NCI-H1417 (cell line): ENCODE measurements at places on chromosomes 5 and 9.

GRCh38 chr5:160353379-160353778 is 17.0 kb downstream of the C1QTNF2 start:
- no peak for DNase-seq

DNA sequence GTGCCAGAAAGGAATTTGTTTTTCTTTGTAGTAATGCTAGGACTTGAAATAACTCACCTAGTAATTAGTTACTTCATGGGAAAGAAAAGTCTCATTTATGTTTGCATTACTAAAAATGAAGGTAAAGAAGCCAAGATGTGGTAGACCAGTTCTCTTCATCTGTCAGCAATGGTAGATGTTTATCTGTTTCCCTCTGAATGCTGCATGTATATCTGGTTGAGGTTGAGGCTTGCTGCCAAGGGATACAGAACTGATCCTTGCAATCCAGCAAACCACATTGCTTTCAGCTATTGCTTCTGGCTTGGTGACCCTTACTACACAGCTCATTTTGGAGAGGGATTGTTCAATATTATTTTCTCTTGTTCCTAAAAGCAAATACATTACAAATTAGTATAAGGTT is 73.6 kb downstream of the ZNF474 start:
- no peak for DNase-seq

DNA sequence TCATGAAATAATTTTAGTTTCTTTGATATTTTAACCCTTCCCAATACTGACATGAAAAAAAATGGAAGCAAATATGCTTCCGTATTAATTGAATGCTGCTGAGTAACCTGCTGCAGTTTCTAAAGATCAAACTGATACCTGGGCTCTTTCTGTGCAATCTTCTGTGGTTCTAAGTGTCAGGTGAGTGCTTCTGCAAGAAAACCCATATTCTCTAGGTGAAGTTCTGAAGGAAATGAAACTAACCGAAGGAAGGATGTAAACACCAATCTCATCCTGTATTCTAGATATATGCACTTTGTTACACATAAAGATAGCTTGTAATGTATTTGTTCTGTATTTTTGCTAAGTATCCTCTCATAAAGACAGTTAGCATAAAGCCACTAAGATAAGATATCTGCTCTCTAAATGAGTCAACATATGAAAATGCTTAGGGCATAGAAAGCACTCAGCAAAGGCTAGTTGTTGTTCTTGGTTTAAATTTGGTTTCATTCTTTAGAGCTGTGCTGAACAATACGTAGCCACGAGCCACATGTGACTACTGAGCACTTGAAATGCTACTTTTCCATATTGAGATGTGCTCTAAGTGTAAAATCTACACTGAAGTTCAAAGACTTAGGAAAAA is 52.0 kb downstream of the ITGA2 start:
- no peak for DNase-seq

DNA sequence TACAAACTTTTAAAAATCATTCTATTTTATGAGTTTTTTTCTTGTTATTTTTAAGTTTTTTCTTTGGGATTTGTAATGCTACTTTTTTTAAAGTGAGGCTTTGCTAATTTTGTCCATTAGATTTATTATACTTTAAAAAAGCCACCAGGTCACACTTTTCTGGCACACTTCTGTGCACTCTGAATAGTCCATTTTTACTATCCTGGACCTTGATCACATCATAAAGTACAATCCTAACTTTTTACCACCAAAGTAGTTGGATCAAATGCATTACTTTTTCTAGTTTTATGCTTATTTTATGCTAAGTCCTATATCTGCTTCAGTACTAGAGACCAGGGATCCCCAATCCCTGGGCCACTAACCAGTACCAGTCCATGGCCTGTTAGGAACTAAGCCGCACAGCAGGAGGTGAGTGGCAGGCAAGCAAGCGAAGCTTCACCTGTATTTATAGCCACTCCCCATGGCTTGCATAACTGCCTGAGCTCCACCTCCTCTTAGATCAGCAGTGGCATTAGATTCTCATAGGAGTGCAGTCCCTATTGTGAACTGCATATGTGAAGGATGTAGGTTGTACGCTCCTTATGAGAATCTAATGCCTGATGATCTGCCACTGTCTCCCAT is 16.0 kb downstream of the FRRS1L start:
- no peak for DNase-seq

- no peak for DNase-seq
Observed at GRCh38 chr9:134961331-134962064, 43.8 kb upstream of the FCN1 start.

DNA sequence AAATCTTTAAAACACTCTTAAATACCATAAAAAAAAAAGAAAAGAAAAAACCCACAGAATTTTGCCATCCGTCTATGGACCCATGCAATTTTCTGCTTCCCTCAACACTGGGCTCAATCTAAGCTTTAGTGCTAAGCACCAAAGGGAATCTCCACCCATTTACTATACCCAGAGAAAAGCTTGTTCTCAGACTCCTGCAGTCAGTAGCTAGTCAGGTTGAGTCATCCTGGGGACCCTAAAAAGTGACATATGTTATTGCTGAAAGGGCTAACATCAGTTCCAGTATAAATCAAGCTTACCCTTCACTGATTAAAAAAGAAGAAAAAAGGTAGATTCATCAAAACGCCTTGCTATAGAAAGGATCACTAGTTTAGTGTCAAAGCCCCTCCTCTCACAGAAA is 177.6 kb downstream of the MUSK start:
- no peak for DNase-seq

DNA sequence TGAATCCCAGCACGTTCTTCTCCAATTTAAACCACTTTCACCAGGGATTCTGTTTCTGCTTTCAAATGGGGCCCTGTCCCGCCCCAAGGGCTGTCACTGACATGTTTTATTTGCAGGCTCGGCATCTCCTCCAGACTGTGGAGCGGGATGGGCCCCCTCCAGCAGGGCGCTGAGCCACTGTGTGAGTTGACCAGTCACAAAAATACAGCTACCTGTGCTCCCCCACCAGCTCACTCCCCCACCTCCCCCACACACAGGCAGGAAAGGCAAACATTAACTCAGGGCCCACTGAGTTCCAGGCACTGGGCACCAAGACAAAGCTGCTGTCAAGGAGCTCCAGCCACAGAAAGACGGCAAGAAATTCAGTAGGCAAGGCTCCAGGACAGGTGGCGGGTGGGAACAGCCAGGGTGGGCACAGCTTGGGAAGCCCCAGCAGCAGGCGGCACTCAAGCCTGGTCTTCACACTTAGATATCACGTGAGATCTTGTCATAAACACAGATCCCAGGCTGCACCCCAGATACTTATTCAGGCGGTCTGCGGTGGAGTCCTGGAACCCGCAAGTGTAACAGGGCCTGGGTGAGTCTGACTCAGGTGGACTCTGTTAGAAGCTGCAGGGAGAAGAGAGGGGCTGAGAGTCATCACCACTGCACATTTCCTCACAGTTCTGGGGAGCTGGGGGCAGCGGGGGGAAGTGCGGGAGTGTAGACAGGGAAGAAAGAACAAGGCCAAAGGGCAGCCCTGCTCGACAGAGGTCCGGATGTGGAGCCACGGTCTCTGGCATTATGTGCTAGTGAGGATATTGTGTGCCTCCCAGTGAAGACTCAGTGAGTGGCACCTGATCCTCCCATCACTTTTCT is 44.7 kb downstream of the OR2V1 start:
- no peak for DNase-seq

DNA sequence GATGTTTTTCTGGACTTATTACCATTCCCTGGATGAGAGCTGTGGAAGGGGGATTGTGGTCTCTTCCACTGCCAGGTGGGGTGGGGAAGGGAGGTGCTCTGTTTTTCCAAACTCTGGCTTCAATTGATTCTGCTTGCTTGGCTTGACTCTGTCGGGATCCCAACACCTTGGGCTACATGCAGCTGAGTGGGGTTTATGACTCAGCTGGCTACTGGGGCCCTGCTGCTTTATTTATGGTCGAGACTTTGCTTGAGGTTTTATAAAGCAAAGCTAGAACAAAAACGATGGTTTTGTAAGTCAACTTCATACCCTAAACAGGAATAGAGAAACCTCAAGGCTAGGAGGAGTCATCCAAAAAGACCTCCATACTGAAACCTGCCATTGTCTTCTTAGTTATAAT is 76.3 kb downstream of the AOPEP start:
- no peak for DNase-seq

- DNase-seq, result no peak
Observed at GRCh38 chr5:118628660-118629354, 359.5 kb downstream of the DTWD2 start.

- DNase-seq, result no peak
Observed at GRCh38 chr5:85681871-85682270, 935.9 kb upstream of the COX7C start.

DNA sequence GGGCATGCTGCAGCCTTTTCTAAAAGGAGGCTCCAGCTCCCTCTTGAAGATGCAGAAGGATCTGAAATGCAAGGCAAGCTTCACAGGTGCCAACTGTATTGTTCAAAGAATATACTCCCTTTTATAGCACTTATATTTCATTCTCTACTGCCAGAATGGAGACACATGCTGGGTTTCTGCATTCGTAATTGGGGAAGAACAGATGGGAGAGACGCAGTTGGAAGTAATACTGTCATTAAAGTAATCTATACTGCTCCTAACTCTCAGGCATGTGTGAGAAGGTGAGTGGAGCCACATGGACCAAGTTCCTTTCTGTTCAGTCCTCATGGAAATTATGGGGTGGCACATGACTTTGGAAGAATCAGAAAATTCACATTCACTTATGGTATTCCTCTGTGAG is 226.4 kb downstream of the TRIM32 start:
- DNase-seq, result no peak
